M059J (cell line): ENCODE measurements at places on chromosomes 7 and 10. TPM values are rescaled to one million over a fixed set of nuclear protein-coding genes. Genes with fewer than 3 reads are reported as not detected.

MYH16 gene
- total RNA-seq = 0.05 and 0.34 TPM in 2 replicates

ASB10 gene
- not detected in 2 replicates for total RNA-seq

GSAP gene
- 4.4 and 6.9 TPM in 2 replicates for total RNA-seq

HUS1 gene
- 7.5 and 19.4 TPM in 2 replicates for total RNA-seq

SPDYE11 gene
- not detected in 2 replicates for total RNA-seq

GRCh38 chr10:105718207-105718995 lies 1077.3 kb downstream of the SORCS3 start:
- DNase-seq = no peak

DNA sequence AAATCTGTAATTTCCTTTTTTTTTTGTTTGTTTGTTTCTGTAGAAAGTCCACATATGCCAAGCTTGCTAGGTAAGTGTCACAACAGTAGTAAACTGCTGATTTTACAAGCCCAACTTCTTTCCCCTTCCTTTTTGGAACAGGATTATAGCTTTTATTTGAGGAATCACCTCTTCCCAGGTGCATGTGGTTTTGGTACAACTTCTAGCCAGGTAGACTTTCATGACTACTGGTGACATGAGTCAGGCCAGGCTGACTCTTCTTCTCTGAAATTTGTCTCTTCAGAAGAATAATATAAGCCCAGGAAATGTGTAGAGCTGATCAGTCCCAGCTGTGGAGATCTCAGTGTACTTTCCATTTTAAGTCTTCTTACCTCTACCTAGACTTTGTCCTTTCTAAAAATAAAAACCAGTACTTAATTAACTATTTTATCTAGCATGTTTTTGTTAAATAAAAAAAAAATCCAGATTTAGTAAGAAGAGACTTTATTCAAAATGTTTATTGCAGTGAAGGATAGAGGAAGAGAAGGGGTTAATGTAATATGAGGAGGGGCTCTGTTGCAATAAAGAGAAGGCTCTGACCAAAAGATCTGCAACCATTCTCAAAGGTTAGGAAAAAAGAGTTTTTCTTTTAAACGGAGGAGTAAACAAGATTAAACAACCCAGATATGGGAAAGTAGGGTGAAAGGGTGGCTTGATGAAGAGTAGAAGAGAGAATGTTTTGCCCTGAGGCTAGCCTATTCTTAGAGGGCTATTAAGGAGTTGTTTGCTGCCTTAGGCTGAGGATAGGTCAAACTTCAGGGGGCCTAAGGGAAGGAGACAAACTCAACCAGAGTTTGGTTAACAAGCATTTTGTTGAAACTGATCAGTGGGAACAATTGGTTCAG lies 664.2 kb downstream of the SORCS1 start:
- DNase-seq = peak; percentile 7

- DNase-seq = no peak
Observed at GRCh38 chr10:50545846-50546245, 77.9 kb downstream of the SGMS1 start.

DNA sequence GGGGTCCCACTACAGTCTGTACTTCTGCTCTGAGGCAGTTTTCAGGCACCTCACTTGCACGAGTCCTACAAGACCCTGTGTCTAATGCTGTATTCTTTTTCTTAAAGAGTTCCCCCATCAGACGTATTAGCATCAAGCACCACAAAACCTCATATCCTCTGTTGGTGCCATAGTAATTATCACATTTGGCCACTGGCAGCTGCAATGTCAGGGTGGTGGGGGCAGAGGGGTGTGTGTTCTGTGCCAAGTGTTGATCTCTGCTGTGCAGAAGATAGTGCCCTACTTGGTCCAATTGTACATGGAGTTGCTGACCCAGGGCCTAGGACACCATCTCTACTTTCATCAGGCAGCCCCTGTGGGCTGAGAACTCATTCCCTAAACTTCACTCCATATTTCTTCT lies 20.0 kb upstream of the JAZF1 start:
- DNase-seq = no peak

DNA sequence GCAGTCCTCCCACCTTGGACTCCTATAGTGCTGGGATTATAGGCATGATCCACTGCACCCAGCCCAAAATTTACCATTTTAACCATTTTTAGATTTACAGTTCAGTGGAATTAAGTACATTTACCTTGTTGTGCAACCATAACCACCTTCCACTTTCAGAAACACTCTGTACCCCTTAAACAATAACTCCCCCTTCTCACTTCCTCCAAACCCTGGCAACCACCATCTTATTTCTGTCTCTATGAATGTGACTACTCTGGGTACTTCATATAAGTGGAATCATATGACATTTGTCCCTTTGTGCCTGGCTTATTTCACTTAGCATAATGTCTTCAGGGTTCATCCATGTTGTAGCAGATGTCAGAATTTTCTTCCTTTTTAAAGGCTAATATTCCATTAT lies 33.6 kb downstream of the SUFU start:
- no peak for DNase-seq

DNA sequence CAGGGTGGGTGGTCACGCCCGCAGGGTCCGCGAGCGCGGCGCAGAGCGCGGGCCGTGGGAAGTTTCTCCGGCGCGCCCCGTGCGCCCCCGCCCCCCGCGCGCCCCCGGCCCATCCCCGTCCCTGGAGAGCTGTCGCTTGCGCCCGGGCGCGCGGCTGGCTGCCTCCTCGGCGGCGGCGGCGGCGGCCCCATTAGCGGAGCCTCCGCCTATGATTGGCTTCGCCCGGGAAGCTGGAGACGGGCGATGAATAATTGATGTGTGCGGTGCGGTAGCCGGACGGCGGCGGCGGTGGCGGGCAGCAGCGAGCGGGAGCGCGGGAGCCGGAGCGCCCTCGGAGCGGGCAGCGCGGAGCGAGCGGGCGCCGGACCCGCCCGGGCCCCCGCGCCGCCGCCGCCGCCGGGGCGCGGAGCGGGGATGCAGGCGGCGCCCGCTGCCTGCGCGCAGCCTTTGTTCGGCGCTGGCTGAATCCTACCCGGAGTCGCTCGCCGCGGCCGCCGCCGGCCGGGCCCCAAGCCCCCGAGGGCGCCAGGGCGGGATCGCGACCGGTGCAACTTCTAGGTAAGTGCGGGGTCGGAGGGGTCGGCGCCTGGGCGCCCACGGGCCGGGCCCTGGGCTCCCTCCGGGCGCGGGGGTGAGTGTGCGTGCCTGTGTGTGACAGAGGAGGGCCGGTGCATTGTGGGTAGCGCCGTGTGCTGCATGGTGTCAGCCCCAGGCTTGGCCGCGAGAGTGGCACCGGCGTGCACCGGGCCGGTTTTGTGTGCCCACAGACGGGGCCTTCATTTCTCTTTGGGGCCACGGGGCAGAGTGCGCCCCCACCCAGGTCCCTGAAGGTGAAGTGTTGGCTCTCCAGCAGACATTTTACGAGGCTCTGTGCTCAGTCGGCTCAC lies 103.8 kb upstream of the PPIF start:
- no peak for DNase-seq

- peak; percentile 20 for DNase-seq
Observed at GRCh38 chr7:6536262-6537260, 14.7 kb downstream of the GRID2IP start.

DNA sequence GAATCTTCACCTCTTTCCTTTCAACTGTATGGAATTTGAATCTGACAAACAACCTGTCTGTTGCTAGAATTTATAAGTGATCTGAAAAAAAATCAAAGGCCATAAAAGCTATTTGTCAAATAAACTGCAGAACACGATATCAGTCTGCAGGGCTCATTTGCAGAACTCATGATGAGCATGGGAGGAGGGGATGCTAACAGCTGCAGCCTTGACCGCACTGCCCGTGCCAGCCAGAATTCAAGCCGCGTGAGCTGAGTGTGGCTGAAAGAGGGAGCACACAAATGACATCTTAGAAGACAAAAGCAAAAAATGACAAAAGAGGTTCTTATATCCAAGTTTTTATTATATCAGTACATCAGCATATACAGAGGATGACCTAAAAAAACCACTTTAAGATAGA lies 15.7 kb downstream of the LRRTM3 start:
- no peak for DNase-seq

- DNase-seq = peak; percentile 89
Observed at GRCh38 chr7:41107938-41108448, 594.9 kb downstream of the INHBA start.

DNA sequence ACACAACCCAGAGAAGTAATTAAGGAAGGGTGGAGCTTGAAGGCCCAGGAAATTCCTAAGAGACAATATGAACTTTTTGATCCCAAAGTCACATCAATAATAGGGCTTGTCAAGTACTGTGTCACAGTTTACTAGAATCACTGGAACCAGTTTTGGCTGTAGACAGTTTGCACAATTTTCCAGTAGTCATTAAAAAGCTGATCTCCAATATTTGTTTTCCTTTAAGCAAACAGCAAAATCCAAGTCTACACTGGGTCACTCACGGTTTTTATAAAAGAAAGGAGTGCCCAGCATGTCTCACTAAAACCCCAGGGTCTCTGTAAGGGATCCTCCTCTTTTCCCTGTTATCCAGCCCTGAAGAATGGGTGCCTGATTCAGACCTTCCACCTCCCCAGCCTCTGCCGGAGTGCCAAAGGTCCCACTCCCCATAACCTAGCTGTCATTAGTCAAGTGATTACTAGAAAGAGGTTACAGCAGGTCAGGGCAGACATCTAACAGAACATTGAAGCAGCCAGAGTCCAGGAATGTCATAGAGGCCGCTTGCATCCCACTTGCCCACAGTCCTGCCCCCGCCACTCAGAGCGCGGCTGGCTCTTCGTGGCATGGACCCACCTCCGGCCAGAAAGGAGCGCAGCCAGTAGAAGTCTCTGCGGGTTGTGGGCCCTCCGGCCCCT lies 552 bp downstream of the SLC25A16 start:
- no peak for DNase-seq

- DNase-seq = no peak
Observed at GRCh38 chr7:156401617-156402016, 239.0 kb upstream of the RNF32 start.

DNA sequence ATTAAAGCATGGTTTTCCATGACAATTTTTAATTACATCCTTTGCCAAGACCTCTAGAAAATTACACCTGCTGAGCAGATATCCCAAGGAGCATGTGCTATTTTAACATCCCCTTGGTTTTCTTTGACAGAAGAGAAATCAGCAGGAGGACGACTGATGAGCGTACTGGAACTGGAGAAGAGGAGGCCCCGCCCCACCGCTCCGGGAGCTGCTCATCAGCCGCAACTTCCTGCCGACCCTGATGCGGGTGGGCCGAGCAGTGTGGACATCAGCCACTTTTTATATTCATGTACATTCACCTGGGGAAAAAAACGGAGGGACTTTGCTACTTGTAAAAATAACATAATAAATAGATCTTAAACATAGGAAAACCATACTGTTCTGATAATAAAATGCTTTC lies 54.2 kb downstream of the CDC123 start:
- no peak for DNase-seq

DNA sequence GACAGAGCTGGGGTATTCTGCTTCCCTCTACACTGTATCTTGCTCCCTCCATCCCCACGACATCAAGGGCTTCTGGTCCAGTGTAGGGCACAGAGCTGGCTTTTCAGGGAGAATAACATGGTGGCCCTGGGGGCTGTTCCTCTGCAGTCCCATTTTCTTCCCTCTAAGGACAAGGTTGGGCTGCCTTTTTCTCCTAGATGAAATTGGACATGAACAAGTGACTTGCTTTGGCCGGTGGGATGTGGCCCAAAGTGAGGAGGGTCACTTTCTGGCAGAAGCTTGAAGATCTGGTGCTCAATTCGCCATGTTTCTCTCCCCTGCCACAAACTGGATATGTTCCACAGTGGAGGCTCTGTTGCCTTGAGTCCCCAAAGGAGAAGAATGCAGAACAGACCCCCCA lies 235.7 kb downstream of the EMX2 start:
- DNase-seq = no peak

GRCh38 chr7:106042196-106042611 lies 69.9 kb downstream of the SYPL1 start:
- DNase-seq = no peak

DNA sequence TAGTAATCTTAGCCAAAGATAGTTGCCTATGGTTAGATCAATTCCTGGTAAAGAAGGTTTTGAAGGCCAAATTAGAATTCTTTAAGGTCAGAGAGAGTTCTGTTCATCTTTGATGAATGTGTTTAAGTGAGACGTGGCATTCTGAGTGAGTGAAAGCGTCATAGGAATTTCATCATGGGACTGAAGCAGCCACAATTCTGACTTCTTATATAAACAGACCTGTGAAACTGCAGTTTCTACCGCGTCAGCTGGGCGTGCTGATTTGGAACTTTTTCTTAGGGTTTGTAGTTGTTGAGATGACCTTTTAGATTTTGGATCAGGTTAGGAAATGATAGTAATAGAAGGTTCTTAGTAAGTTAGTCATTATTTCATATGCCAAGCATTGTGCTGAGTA lies 103.8 kb downstream of the CNNM2 start:
- peak; percentile 49 for DNase-seq

DNA sequence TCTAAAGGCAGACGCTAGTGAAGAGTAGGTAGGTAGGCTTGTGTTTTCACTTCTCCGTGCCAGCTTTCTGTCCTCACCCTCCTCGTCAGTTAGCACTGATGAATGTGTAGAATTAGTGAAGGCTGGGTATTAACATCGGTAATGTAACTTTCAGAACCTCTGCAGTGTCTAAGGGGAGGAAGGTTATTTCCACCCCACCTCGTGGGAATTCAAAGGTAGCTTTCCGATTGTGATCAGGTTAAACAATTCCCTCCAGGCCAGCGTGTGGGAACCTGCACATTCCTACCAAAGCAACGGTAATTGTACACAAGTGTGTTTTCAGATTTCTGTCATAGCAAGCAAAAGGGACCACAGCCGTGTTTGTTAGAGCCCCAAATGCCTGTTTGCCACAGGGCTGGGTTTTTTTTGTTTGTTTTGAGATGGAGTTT lies 405.0 kb upstream of the GALNT17 start:
- no peak for DNase-seq

GRCh38 chr7:92831716-92832533 lies 4.4 kb downstream of the CDK6 start:
- peak; percentile 87 for DNase-seq

DNA sequence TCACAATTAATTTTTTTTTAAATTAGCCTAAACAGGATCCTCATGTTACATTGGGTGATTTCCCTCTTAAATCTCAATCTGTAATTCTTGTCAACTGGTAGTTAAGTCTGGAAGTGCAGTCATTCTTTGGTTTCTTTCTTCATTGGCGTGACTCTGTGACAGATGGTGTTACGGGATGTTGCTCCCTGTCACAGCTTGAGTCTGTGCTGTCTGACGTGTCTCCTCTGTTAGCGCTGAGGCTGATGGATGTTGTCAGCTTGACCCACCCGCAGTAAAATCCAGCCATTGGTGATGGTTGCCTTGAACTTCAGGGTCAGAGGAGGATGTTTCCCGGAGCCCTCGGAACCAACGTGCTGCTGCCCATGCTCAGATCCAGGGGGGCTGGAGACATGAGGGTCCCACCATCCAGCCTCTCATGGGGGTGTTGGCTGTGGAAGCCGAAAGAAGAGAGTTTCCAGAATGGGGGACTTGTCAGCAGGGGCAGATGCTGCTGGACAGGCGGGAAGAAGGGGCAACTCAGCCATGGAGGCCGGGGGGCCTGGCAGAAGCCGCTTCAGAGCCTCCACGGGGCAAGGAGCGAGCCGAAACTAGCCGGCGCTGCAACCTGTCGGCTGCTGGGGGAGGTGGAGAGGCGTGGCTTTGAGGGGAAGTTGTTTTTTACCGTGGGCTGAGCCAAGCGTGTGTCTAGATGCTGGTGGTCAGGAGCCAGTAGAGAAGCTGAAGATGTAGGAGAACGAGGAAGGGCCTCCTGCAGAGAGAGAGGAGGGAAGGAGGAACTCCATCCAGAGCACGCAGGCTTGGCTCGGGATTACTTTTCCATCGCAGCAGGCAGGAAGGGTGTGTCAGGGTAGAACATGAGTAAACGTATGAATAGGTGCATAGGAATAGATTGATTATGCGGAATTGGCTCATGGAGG lies 3.5 kb downstream of the SUN1 start:
- no peak for DNase-seq
